ENCODE measurements at places on chromosomes 16 and 17.

- no peak for DNase-seq
Observed at GRCh38 chr16:66850115-66850815, 6.1 kb downstream of the CA7 start.

DNA sequence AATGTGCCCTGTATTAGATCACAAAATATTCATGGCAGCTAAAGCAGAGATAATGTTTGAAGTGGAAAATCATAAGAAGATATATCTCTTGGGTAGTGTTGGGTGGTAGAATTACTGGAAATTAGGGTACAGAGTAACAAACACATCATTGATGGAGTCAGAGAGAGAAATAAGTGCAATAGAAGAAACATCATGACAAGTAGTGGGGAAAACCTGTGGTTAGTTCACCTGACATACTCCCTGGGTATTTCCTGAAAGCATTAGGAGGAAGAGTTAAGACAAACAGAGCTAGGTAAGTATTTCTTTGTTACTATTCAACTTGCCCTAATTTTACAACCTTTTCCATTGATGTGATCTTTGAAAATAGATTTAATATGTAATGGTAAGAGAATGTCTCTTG, 691.9 kb upstream of the SOX9 start:
- DNase-seq, result no peak

- no peak for DNase-seq
Observed at GRCh38 chr16:70304892-70305448, 6.0 kb downstream of the DDX19B start.

- DNase-seq, result no peak
Observed at GRCh38 chr17:7710301-7710700, 5.3 kb downstream of the EFNB3 start.

- DNase-seq, result no peak
Observed at GRCh38 chr16:15046692-15047376, 9.0 kb downstream of the NTAN1 start.

DNA sequence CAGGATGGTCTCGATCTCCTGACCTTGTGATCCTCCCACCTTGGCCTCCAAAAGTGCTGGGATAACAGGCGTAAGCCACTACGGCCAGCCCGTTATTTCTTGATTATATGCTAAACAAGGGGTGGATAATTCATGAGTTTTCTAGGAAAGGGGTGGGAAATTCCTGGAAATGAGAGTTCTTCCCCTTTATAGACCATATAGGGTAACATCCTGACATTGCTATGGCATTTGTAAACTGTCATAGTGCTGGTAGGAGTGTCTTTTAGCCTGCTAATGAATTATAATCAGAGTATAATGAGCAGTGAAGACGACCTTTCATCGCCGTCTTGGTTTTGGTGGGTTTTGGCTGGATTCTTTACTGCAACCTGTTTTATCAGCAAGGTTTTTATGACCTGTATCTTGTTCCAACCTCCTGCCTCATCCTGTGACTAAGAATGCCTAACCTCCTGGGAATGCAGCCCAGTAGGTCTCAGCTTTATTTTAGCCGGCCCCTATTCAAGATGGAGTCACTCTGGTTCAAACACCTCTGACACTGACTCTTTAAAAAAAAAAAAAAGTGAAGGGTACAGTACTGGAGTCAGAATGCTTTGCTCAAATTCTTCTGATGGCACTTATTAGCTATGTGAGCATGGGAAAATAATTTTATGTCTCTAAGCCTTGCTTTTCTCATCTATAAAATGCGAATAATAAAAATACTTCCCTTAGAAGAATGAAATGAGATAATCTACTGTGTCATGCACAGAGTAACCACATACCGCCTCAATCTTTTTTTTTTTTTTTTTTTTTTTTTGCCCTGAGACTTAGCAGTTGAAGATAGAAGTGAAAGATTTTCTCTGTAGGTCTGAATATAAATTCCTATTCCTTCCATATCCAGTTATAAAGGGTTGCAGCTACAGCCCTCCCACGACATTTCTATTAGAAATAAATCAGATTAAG, 5.1 kb upstream of the CALCOCO2 start:
- DNase-seq, result peak; percentile 44

DNA sequence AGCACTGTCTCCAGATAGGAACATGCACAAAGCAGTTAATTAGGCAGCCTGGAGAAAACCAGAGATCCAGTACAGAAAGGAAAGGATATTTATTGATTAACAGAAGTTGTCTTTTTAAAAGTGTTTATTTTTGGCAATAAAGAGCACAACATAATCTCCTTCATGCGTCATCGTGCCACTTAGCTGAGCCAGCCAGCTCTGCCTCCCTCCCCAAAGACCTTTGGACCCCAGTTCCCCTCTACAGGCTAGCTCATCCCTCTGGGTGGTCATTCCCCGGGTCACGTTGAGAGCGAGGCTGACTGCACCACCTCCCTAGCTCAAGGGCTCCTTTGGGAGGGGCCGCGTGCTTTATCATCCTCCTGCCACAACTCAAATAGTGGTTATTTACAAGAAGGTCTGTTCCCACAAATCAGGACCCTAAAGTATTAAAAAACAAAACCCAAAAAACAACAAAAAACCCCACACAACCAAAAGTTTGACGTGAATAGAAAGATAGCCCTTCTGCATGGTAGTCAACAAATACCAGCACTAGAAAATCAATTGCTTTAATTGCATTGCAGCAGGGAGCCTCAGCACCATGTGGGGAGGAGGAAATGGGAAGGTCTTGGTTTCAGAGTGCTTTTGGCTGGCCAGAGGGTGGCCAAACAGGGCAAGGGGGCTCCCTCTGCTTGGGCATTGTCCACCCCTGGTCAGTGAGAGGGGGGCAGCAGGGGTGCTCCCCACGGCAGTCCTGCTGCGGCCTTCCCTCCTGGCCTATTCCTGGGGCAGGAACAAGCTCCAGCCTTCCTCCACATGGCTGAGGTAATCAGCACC, 9.6 kb downstream of the POLR2C start:
- DNase-seq, result no peak

- no peak for DNase-seq
Observed at GRCh38 chr17:30947796-30948195, 23.0 kb upstream of the RNF135 start.

- DNase-seq, result no peak
Observed at GRCh38 chr16:67506468-67506867, 22.2 kb upstream of the RIPOR1 start.

- no peak for DNase-seq
Observed at GRCh38 chr16:51268237-51268636, 117.2 kb upstream of the SALL1 start.

GRCh38 chr16:50153596-50154419, 702 bp downstream of the TENT4B start:
- peak; percentile 56 for DNase-seq

- DNase-seq, result no peak
Observed at GRCh38 chr17:4559139-4559791, 1.1 kb downstream of the GGT6 start.

GRCh38 chr17:40307740-40308239, 1.2 kb upstream of the RARA start:
- peak; percentile 72 for DNase-seq

- DNase-seq, result no peak
Observed at GRCh38 chr16:50059111-50059510, 6.7 kb upstream of the HEATR3 start.

- DNase-seq, result no peak
Observed at GRCh38 chr16:13545271-13545670, 374.7 kb upstream of the ERCC4 start.

DNA sequence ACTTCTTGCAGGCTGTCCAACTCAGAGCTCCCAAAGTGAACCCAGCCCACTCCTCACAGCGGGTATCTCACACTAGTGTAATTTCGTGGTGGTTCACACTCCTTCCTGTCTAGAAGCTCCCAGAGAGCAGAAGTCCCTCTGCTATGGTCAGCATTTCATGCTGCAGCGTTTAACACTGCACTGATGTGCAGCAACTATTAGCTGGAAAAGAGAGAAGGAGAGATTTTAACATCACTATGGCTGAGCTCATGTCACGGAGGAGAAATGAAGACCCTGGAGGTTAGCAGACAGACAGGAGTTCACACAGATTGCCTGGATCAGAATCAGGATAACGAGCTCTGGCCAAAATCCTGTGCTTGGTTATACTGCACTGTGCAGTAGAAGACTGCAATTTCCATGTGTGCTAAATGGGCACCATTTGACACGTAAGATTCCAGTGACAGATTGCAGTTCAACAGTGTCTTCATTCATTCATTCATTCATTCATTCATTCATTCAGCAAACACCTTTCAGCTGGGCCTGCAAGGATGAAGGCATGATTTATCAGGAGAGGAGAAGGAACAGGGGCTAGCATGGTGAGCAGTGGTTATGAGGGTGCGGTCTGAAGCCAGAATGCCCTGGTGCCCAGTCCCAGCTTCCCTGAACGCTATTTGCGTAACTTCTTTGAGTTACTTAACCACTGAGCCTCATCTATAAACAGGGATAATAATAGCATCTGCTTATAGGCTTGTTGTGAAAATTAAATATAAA, 5.3 kb upstream of the CCL1 start:
- no peak for DNase-seq

DNA sequence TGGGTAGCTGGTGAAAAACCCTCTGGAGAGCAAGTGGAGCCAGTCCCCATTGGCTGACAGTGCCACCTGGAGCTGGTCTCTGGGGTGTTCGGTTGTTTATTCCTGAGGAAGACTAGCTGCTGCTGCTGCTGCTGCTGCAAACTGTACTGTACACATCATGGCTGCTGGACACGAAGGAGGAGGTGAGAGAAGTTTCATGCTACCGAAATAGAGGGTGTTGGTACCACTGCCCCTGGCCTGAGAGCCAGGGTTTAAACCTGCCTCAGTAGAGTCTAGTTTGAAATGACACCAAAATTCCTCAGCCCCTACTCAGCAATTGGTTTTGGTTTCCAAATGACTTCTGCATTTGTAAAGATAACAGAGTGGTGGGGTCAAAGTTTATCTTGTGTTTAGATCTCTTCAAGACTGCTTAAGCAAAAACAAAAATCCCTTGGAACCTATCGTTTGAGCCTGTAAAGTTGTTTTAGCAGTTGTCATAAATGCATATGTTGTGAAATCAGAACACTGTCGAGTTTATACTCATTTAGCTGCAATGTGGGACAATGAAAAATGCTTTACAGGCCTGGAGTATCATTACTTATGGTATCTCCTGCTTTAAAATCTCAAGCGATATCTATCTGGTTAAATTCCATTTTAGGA, 40.8 kb downstream of the CYB5B start:
- peak; percentile 67 for DNase-seq

DNA sequence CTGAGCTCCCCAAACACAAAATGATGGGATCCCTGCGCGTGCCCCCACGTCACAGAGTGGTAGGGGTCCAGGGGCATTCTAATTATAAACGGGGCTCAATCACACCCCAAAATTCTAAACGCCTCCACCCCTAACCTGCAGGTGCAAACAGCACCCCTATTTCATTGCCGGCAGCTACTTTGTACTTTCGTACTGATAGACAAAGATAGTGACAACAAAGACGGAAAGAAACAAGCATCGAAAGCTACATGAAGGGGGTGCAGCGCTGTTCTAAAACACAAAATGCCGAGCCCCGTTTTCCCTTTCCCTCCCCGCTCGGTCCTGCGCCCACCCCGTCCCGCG, 13.9 kb downstream of the MIS12 start:
- no peak for DNase-seq

- DNase-seq, result peak; percentile 98
Observed at GRCh38 chr17:59829217-59830006, 63.3 kb downstream of the TUBD1 start.

DNA sequence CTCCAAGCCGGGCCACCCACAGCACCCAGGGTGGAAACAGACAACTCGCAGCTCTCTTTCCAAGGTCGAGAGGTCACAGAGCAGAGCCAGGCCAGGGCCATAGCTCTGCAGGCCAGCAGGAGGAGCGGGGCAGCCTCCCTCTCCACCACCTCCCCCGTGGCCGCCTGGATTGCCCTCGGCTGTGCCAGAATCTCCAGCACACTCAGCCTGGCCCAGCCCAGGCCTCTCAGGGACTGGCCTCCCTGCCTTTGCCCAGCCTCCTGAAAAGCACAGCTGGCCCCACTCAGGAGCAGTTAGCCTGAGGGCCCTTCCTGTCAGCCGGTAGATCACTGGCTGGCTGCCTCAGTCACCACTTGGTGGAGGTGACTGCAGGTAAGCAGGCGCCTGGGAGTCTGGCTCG, 85.8 kb upstream of the SEC14L1 start:
- no peak for DNase-seq

- DNase-seq, result peak; percentile 64
Observed at GRCh38 chr16:57266531-57267260, 17.8 kb downstream of the PLLP start.

DNA sequence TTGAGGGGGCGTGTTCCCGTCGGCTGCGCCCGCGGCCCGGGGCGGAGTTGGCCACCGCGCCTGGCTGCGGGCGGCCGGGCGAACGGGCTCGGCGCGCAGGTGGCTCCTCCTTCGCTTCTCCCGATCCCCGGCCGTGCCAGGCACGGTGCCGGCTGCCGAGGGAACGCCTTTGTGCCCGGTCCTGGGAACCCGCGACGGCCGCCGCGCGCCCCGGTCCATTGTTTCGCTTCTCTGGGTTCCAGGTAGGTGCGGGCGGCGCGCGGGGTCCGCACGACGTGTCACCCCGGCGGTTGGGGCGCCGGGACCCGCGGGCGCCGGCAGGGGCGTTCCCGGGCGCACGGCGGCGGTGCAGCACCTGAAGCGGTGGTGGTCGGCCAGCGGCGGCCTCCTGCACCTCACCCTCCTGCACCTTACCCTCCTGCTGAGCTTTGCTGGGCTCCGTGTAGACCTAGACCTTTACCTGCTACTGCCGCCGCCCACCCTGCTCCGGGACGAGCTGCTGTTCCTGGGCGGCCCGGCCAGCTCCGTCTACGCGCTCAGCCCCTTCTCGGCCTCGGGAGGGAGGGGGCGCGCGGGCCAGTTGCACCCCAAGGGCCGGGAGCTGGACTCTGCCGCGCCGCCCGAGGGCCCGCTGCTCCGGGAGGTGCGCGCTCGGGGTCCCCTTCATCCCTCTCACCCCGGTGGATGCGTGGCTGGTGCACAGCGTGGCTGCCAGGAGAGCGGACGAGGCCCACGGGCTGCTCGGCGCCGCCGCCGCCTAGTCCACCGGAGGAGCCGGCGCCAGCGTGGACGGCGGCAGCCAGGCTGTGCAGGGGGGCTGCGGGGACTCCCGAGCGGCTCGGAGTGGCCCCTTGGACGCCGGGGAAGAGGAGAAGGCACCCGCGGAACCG, 99.9 kb downstream of the EFCAB13 start:
- DNase-seq, result peak; percentile 41

- no peak for DNase-seq
Observed at GRCh38 chr17:40456396-40456951, 13.2 kb downstream of the IGFBP4 start.

DNA sequence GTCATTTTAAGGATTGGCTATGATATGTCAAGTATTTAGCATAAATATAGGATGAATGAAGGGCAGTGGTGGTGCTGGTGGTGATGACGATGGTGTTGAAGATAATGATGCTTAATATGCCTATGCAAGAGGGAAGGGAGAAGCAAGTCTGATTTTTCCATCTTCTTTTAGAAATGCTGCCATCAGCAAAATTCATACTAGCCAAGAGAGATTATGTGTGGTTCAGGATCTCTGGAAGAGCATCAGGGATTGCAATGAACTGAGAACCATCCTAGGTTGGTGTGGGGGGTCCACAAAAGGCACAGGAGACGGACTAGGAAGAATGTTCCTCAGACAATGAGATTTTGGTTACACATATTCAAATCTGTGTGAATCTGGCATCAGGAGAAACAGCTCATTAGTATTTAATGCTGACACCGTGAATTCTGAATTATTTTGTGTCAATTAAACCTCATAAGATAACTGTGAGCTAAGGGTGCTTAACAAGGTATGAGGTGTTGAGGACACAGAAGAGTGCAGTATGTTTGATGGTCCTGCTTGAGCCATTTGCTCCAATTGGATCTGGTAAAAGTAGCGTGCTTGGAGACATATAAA, 1120.8 kb upstream of the GOT2 start:
- no peak for DNase-seq

- DNase-seq, result no peak
Observed at GRCh38 chr17:1190751-1191331, 11.1 kb upstream of the ABR start.

All from hematopoietic multipotent progenitor cell treated with erythropoietin and hydrocortisone succinate and interleukin-3 and kit ligand, for 4 days (in vitro differentiated cells).